Stimulated activated CD8-positive, alpha-beta memory T cell treated with anti-CD3 and anti-CD28 coated beads, Interleukin-7, amount 100 ng/mL, for 1 hour (primary cell): ENCODE measurements at places on chromosomes 1 and 21.

DNA sequence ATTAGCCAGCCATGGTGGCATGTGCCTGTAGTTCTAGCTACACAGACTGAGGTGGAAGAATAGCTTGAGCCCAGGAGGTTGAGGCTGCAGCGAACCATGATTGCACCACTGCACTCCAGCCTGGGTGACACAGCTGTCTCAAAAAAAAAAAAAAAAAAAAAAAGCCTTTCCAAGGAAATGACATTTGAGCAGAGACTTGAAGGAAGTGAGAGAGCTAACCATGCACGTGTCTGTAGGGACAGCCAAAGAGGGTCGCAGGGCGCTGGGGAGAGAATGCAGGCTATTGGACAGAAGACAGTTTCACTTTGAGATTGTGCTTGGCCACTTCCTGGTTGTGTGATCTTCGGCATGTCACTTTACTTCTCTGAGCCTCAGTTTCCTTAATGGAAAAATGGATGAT, 6.8 kb downstream of the HCRTR1 start:
- no peak for DNase-seq

DNA sequence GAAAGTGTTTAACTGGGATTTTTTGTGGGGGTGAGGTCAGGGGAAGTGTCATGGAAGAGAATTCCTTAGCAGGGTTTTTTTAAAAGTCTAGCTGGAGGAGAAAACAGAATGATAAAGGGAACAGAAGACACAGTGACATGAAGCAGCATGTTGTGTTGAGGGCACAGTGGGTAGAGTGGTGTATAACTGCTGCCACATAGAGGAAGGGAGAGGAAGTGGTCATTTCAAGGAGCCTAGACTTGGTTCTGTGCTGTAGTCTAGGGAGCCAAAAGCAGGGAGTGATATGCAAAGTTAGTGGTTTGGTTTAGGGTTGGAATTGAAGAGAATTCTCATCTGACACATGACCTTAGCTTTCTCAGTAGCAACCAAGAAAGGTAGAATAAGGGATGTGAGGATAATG, 10.2 kb downstream of the EEIG2 start:
- no peak for DNase-seq

GRCh38 chr1:24167008-24167407, 20.1 kb downstream of the IFNLR1 start:
- DNase-seq = no peak

- peak; percentile 9 for DNase-seq
Observed at GRCh38 chr1:204989266-204990058, 53.5 kb upstream of the CNTN2 start.

- no peak for DNase-seq
Observed at GRCh38 chr1:30146448-30146847, 576.9 kb downstream of the MATN1 start.

DNA sequence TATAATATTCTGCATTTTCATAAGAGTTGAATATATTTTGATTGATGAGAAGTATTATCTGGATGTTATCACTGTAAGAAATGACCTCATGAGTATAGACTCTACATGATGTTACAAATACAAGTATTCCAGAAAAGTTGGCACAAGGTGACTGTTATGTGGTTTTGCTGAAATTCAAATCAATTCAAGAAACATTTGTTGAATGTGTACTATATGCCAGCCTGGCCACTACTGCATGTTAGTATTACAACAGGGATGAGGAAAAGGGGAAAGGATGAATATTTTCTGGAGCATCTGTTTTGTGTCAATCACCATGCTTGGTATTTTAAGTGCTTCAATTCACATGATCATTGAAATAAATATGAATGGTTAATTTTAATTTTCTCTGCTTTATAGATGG, 250.9 kb upstream of the PBX1 start:
- DNase-seq = no peak

GRCh38 chr1:62716397-62716796, 28.2 kb upstream of the DOCK7 start:
- DNase-seq = no peak

DNA sequence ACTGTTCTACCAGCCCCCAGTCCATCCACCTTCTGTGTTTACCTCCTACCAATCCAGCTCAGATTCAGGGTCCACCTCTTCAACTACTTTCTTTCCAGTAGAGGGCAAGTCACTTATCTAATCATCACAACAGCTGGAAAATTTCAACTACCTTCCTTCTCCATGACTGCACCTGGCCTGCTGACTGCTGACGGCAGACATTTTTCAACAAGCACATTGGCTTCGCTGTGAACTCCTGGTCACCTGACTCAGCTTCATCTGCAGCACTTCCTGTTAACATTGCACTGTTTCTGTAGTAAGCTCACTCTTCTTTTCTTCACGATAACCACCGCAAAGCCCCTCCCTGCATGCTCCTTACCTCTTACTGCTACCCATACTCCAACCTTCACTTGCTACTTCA, 405.7 kb downstream of the NTNG1 start:
- DNase-seq = no peak

DNA sequence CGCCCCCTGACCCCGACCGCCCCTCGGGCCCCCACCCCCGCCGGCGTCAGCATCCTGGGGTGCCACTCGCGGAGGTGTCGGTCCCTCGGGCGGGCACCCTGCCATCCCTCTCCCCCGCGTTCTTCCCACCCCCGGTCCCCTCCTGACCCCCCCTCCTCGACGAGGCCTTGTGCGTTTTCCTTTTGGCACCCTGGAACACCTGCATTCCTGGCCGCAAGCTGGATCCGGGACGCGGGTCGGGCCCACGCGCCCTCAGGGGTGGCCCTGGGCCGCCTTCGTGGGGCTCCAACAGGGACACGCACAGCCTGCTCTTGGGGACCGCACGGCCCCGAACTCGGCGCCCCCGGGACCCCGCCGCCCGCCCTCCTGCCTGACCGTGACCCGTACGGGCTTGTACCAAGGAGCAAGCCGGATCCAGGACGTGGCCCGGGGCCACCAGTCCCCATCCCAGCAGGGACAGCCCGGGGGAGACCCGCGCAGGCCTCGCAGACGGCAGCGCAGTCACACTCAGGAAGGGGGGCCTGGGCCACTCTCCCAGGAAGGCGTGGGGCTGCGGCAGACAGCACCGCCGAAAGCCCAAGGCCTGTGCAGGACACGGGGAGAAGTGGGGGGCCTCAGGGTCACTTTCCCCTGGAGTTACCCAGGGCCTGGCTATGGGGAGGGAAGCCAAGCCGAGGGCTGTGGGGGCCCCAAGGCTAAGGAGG, 579 bp upstream of the SLC19A1 start:
- DNase-seq = no peak

DNA sequence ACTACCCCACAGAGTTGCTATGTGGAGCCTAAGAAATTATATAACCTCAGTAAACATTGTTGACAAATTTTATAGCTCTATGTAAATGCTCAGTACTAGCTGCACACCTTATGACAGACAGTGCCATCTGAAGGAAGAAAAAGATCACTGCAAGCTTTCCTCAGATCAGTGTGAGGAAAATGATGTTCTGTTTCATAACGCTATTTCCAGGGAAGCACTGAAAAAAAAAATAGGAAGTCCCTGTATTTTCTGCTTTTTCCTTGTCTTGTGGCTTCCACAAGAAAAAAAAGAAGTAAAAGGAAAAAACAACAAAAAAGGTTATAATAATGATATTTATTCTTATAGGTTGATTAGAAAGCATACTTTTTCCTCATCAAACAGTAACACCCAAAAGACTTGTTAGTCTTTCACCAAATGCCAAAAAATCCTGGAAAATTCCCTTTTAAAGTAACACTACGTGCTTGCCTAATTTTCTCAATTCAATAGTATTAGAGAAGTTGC, 23.2 kb downstream of the LYST start:
- no peak for DNase-seq

- DNase-seq = no peak
Observed at GRCh38 chr1:193260896-193261295, 74.5 kb upstream of the B3GALT2 start.

DNA sequence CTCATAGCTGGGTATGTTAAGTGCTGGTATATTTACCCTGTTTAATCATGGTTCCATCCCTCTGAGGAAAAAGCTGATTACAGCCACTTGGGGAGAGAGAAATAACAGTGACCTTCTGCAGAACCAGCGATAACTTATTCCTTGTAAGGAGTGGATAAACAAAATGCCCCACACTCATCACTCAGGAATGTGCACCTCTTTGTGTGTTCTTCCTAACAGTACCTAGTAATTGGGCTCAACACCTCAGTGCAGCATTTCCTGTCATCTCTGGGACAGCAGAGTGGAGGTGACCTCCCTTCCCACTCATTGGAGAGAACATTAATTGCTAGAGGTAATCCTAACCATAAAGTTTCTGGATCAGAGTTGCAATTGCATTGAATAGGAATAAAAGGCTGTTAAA, 112.5 kb upstream of the F3 start:
- DNase-seq = no peak

- no peak for DNase-seq
Observed at GRCh38 chr1:168273575-168273974, 7.1 kb upstream of the TBX19 start.

- no peak for DNase-seq
Observed at GRCh38 chr1:236853921-236854604, 59.0 kb downstream of the MTR start.

GRCh38 chr1:157155658-157156057, 17.5 kb upstream of the ETV3 start:
- DNase-seq = no peak

DNA sequence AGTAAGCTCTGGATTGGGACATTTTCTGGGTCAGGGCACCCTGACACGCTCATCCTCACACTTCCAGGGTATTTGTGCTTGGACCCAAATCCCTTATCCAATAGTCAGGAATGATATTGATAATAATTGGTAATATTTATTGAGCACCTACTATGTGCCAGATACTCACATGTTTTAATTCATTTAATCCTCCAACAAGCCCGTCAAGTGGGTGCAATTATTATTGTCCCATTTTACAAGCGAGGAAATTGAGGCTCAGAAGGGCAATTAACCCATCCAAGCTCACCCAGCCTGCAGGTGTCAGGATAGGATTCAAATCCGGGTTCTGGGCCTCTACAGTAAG, 11.4 kb upstream of the PADI3 start:
- no peak for DNase-seq

- no peak for DNase-seq
Observed at GRCh38 chr1:209641832-209642172, 10.4 kb downstream of the LAMB3 start.

DNA sequence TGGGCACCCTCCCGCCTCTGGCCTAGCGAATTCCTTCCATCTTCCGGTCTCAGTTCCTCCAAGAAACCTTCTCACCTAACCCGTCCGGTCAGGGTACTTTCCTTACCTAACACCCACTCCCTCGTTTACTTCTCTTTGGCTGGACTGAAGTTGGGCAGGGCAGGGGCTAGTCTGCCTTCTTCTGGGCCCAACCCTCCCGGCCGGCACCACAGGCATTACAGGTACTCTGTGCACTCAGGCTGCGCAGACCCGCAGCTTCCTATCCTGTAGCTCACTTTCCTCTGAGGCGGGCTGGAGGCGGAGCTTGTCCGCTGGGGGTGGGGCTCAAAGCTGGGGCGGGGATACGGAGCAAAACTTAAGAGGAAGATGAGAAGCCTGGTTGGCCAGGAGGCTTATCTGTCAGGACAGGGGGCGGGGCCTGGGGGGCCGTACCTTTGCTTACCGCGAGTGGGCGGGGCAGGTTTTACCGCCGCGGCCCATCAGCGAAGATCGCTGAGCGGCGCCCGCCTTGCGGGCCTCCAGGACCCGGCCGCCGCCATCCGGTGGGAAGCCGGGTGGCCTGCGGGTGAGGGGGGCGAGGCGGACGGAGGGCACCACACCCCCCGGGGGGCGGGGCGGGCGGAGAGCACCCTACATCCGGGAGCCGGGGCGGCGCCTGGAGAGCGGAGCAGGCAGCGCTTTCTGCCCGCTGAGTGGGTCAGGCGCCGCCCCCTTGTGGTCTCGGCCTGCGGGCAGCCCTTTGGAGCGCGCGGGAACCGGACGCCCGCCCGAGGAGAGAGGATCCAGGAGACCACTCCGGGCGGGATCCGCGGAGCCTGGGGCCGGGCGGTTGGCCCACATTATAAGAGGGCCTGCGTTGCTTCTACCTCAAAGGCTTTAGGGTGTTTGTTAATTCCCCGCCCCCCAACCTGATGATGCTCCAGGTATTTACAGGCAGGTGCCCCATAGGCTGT, 31.9 kb downstream of the ZNF648 start:
- DNase-seq = peak; percentile 95

DNA sequence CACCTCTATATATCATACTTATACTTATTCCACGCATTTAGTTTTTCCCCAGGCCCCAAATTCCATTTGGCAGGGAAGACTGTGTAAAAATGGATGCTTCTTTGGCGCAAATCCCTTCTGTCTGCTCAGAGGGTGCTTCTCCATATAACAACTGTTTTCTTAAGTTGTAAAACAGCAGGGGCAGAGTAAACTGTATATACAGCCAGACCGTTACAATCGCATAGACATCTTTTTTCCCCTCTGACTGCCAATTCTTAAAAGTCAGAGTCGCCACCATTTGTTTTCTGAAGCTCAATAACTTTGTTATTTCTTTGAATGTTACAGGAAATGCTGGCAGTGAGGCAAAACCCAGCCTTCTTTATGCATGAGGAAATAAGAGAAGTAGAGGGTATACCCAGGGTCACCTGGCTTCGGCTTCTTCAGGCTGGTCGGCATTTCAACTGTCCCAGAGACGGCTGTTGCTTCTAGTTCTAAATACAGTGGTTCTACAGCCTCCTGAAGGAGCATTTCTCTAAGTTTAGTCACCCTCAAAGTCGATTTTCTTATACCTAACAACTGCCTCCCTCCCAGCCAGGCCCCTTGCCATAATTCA, 188.4 kb downstream of the CLIC6 start:
- no peak for DNase-seq

GRCh38 chr1:208503787-208504186, 259.6 kb upstream of the PLXNA2 start:
- DNase-seq = no peak
